ENCODE measurements at places on chromosomes 1 and 21.

- DNase-seq, result no peak
Measured at GRCh38 chr1:28062806-28063205, 25.6 kb downstream of the EYA3 start.

DNA sequence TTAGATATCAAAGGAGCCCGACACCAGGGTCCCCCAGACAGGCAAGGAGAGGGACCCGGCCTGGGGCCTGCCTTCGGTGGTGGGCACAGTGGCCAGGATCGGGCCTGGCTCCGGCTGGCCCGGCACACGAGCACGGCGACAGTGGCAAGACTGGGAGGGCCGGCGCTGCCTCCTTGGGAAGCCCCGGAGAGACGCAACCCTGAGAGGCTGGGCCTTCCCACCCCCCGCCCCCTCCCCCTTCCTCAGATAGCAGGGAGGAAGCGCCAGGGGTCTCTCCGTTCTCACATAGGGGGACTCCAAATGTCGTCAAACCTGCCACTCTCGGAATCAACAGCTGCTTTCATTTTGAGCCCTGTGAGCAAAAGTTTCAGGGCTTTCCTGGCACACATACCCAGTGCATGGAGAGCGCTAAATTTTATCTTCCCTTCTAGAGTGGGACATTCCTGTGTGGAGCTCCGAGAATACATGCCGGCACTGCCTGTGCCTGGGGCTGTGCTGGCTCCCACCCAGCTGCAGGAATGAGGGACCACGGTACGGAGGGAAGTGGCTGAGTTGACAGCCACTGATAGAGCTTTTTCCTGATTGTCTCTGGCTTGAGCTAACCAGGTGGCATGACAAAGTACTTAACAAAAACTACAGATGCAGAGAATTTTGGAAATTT, 62.4 kb downstream of the CD247 start:
- DNase-seq, result peak; percentile 85

DNA sequence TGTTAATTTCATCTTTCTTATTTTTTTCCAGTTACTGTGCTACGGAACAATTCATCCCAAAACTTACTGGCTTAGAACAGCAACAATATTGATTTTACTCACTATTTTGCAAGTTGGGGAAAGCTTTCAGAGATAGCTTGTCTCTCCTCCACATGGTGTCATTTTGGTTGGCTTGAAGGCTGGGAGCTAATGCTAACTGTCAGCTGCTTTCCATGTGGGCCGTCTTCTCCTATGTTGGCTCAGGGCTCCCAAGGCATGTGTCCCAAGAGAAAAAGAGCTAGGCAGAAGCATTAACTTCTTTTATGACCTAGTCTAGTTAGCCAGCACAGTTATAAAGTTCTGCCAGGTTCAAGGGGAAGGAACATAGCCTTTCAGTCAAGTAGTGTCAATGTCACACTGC, 33.9 kb upstream of the CASQ2 start:
- no peak for DNase-seq

DNA sequence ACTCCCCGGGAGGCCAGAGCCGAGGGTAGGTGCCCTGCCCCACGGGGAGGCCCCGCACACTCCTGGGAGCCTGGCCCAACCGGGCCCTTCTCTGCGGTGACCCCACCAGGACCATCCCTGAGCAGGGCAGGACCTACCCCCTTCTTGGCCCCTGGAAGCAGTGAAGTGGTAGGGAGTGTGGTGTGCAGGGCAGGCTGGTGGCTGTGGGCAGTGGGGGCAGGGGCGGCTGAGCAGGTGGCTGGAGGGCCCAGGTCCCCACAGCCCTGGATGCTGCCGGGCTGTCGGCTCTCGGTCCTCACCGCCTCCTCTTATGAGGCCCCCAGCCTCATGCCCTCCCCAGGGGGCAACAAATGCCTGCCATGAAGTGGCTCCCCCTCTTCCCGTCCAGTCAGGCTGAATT, 19.5 kb downstream of the PLCH2 start:
- no peak for DNase-seq

- DNase-seq, result peak; percentile 37
Measured at GRCh38 chr21:31514598-31514997, 144.9 kb upstream of the SOD1 start.

DNA sequence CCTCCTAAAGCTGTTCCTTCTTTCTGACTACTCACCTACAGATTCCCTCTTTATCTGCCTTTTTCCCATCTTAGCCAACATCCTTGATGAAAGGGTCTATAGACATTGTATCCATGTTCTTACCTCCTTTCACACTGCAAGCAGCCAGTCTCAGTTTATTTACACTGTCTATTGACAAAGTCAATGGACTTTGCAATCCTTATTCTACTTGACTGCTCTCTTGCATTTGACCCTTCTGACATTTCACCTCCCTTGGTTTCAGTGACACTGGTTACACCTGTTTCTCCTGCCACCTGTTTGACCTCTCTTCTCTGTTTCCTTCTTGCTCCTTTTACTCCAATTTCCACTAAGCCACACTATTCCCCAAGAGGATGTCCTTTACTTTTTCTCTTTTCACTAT, 224.0 kb upstream of the SNX7 start:
- no peak for DNase-seq

- no peak for DNase-seq
Measured at GRCh38 chr1:234944439-234945344, 183.9 kb downstream of the TOMM20 start.

DNA sequence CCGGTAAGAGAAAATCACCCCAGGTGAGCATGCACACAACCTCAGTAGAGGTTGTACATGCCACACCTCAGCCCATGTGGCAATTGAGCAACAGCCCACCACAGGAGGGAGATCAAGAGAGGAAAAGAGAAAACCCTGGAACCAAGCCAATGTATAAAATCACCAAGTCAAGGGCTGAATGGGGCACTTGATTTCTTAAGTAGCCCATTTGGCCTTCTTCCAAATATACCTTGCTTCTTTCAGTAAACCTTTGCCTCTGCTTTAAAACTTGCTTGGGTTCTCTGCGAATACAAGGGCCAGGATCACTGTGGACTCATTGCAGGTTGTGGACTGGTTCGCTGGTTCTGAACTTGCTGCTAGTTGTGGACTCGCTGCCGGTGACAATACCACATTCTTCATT, 1814.0 kb downstream of the PLA2G4A start:
- no peak for DNase-seq

- no peak for DNase-seq
Measured at GRCh38 chr1:226994586-226995364, 54.7 kb downstream of the COQ8A start.

- no peak for DNase-seq
Measured at GRCh38 chr1:187744665-187745064, 915.9 kb downstream of the PLA2G4A start.

GRCh38 chr1:169511316-169512005, 25.7 kb upstream of the SLC19A2 start:
- DNase-seq, result no peak

DNA sequence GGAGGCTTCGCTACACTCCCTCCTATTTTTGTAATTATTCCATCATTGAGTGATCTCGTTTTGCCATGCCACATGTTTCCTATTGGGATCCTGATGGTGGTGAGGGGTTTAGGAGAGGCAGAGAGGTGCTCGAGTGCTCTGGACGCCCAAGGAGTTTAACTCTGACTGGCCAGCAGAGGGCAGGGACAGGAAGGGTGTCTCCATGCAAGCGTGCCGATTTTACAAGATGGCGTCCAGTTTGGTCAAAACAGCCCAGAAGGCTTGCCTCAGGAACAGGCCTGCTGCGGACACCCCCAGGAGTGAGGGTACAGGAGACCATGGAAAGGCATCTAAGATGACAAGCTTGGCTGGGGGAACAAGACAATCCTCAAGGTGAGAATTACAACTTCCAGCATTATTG, 33.8 kb upstream of the KCNE2 start:
- no peak for DNase-seq

- DNase-seq, result no peak
Measured at GRCh38 chr1:182714546-182714945, 30.2 kb upstream of the RGS8 start.

GRCh38 chr1:208189183-208189582, 55.0 kb downstream of the PLXNA2 start:
- DNase-seq, result no peak

- DNase-seq, result no peak
Measured at GRCh38 chr21:40768056-40768455, 78.9 kb downstream of the DSCAM start.

GRCh38 chr1:112061901-112062320, 72.4 kb upstream of the KCND3 start:
- no peak for DNase-seq

- peak; percentile 41 for DNase-seq
Measured at GRCh38 chr1:176754676-176755075, 291.7 kb downstream of the PAPPA2 start.

DNA sequence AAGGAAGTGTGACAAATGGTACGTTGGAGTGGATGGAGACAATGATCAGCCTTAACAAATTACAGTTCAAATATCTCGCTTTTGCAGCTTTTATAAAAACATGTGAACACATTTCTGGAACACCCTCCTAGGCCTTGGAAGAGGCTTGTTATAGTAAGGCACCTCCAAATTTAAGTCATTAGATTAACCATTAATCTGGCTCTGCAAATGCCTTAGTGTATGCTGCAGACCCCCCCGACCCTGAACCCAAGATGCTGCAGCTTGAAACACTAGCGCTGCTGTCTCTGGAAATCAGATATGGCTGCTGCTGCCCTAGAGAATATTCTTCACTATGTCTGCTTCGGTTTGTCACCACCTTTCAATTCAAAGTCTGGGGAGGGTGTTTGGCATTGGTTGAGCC, 196.4 kb downstream of the MIS18A start:
- DNase-seq, result peak; percentile 88

GRCh38 chr1:49465486-49466185, 558.1 kb downstream of the AGBL4 start:
- no peak for DNase-seq

DNA sequence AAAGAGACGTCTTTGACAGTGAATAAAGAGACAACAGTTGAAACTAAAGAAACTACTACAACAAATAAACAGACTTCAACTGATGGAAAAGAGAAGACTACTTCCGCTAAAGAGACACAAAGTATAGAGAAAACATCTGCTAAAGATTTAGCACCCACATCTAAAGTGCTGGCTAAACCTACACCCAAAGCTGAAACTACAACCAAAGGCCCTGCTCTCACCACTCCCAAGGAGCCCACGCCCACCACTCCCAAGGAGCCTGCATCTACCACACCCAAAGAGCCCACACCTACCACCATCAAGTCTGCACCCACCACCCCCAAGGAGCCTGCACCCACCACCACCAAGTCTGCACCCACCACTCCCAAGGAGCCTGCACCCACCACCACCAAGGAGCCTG, 68.5 kb downstream of the TPR start:
- DNase-seq, result no peak

GRCh38 chr1:55463814-55464475, 248.8 kb upstream of the USP24 start:
- DNase-seq, result no peak

- no peak for DNase-seq
Measured at GRCh38 chr1:240169188-240169587, 77.5 kb downstream of the FMN2 start.

GRCh38 chr21:44371596-44371995, 18.2 kb downstream of the TRPM2 start:
- no peak for DNase-seq

- DNase-seq, result no peak
Measured at GRCh38 chr1:150555971-150556865, 7.0 kb downstream of the ADAMTSL4 start.

GRCh38 chr1:161763522-161764098, 2.5 kb upstream of the ATF6 start:
- no peak for DNase-seq

DNA sequence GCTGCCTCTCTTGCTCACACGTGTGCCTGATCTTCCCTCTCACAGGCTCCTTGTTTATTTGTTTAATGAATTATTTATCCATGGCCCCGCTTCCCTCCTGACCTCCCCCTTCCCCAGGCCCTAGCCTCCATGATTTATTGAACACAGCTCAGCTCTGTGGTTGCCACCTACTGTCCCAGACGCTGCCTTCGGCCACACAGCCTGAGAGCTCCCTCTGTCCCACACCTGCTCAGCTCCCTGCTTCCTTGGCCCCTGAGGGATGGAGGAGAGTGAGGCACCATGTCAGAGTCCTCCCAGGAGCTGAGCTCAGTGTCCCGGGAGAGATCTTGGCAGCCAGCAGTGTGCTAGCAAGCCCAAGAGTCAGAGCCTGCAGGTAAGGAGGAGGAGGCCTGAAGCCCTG, 3.1 kb upstream of the EFNA3 start:
- no peak for DNase-seq

- DNase-seq, result no peak
Measured at GRCh38 chr1:70656361-70656760, 245.3 kb downstream of the CTH start.

DNA sequence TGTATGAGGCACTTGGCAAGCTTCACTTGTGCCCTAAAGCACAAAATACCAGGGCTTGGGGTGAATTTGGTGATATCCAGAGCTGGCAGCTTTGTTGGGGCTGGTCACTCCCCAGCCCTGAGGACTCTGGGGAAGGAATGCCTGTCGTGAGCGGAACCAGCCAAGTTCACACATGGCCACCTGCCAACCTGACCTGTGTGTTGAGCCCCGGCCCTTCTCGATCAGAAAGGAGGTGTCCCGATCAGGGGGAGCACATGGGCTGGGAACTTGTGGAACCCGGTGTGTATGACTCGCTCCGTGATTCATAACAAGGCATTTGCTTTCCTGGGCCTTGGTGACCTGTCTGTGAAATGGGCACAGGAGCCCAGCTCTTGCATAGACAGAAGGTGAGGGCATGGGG, 43.1 kb downstream of the AGPAT3 start:
- no peak for DNase-seq

DNA sequence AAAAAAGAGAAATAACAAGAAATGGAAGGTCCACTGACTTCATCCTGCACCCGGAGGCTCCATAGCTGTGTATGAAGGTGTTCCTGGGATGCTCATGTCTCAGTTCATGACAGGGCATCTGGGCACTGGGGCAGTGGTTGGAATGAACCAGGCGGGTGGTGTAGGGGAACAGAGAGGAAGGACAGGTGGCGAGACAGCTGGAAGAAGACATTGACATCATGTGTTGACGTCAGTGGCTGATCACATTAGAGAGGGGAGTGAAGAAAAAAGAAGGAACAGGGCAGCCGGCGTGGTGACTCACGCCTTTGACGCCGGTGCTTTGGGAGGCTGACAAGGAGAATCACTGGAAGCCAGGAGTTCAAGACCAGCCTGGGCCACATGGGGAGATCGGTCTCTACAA, 50.1 kb downstream of the HUNK start:
- DNase-seq, result no peak

DNA sequence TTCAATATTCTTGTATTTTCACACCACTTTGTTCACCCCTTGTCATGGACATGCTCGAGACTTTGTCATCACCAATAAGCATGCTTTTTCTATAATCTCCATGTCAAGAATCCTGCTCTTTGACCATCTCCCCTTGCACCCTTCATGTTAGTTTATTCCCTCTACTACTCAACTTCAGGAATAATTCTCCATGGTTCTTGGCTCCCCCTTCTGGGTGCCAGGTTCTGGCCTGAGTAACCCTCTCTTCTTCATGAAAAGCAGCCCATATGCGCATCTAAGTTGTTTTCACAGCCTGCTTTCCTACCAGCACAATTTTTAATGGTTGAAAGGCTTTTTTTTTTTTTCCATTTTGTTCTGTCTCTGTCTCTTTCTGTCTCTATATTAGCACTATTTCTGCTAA, 160.7 kb downstream of the LEPR start:
- no peak for DNase-seq

GRCh38 chr21:42566524-42567213, 53.0 kb downstream of the SLC37A1 start:
- no peak for DNase-seq

GRCh38 chr1:13432251-13432650, 22.0 kb downstream of the PRAMEF20 start:
- DNase-seq, result no peak
